ENCODE measurements at places on chromosomes 4 and X. TPM values are rescaled to one million over a fixed set of nuclear protein-coding genes. Genes with fewer than 3 reads are reported as not detected.

- H3K4me3 ChIP-seq = no peak overlapping the region
- no peaks in the 10 kb centered on the region for H3K27me3 ChIP-seq
- no peak for DNase-seq
- no peaks in the 10 kb centered on the region for H3K36me3 ChIP-seq
- H3K27ac ChIP-seq = no peak overlapping the region
These were observed 203.9 kb upstream of the VCX3A start for GRCh38 chrX:6738518-6739470.

- no peaks in the 10 kb centered on the region for H3K27me3 ChIP-seq
- H3K4me1 ChIP-seq = no peaks in the 10 kb centered on the region
- no peaks in the 10 kb centered on the region for H3K36me3 ChIP-seq
- no peak overlapping the region for H3K27ac ChIP-seq
These were observed 10.5 kb downstream of the PPAT start for GRCh38 chr4:56424697-56425514.

Gene WDR45
- 72.4 TPM for polyA plus RNA-seq

DNA sequence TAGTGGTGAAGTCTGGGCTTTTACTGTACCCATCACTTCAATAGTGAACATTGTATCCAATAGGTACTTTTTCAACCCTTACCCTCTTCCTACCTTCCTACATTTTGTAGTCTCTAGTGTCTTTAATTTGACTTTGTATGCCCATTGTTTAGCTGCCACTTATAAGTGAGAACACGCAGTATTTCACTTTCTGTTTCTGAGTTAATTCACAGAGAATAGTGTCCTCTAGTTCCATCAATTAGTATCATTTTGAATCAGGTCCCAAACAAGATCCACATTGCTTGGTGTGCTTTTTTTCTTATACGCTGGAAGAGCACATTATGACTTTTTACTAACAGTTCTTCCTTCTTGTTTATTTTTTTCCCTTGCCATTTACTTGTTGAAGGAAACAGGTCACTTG lies 176.0 kb upstream of the WDFY3 start:
- DNase-seq = no peak
- H3K27ac ChIP-seq = no peak overlapping the region

Gene ERAS
- polyA plus RNA-seq = 0.43 TPM

- DNase-seq = no peak
- no peak overlapping the region for H3K27ac ChIP-seq
- no peaks in the 10 kb centered on the region for H3K4me1 ChIP-seq
- no peaks in the 10 kb centered on the region for H3K27me3 ChIP-seq
- H3K36me3 ChIP-seq = no peaks in the 10 kb centered on the region
These were observed 1411.1 kb upstream of the PCDH7 start for GRCh38 chr4:29309050-29309449.

Gene TSPAN7
- polyA plus RNA-seq = 98.3 TPM

DNA sequence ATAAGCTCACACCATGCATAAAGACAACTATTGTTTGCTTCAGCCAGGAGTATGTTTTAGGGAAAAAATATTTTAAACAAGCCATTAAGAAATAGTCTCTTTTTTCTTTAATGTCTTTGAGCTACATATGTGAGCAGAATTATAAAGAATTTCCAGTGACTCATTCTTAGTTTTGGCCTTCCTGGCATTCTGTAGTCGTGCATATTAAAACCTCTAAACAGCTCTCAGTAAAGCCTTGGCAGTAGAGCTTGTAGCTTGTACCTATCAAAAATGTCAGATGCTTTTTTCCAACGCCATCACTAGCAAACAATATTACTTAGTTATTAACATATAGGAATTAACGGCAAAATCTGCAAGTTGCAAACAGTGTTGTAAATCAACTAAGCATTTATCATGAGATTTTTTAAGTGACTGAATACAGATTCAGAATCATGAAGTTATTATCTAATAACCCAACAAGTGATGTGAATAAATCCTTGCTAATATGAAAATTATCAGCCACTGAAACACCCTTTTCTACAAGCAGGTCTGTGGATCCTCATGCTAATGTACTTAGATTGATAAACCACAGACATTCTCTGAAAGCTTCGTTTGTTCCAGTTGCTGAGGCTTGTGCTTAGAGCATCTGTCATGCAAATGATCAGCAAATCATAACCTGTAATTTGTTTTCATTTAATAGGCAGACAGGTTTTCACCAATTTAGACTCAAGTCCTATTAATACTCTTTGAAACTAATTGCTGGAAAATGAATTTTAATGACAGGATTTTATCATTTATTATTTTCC lies 412.0 kb upstream of the ATOH1 start:
- H3K36me3 ChIP-seq = no peaks in the 10 kb centered on the region
- no peak for DNase-seq
- no peak overlapping the region for H3K4me3 ChIP-seq
- no peaks in the 10 kb centered on the region for H3K27me3 ChIP-seq
- H3K4me1 ChIP-seq = no peaks in the 10 kb centered on the region
- H3K27ac ChIP-seq = no peak overlapping the region

GRCh38 chr4:30989508-30989907 lies 269.3 kb downstream of the PCDH7 start:
- H3K4me1 ChIP-seq = no peaks in the 10 kb centered on the region
- H3K27me3 ChIP-seq = no peaks in the 10 kb centered on the region
- H3K36me3 ChIP-seq = no peaks in the 10 kb centered on the region
- DNase-seq = no peak
